ENCODE measurements at places on chromosomes 5 and 9.

GRCh38 chr5:51983161-51983560 lies 599.9 kb downstream of the ISL1 start:
- no peak for DNase-seq

DNA sequence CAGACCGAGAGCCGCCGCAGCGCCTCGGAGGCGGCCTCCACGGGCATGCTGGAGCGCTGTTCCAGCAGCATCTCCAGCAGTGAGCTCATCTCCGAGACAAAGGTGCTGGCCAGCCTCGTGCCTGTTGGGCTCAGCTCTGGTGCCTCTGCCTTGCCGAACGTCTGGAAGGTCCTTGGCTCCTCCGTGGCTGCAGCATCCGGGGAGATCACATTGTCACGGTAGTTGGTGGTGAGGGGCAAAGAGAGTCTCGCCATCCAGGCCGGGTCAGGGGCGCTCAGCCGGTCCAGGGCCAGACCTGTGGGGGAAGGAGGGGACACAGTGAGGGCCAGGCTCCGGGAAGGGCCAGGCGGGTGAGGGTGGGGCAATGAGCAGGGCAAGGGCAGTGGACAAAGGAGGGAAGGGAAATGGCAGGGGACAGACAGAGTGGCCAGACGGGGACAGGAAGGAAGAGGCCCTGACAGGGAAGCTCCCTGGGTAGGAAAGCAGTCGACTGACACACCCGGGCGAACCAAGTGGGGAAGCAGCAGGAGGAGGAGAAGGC lies 12.4 kb downstream of the PCDH12 start:
- DNase-seq: no peak

- DNase-seq: no peak
These were observed 265.5 kb downstream of the GRIA1 start for GRCh38 chr5:153755913-153756500.

DNA sequence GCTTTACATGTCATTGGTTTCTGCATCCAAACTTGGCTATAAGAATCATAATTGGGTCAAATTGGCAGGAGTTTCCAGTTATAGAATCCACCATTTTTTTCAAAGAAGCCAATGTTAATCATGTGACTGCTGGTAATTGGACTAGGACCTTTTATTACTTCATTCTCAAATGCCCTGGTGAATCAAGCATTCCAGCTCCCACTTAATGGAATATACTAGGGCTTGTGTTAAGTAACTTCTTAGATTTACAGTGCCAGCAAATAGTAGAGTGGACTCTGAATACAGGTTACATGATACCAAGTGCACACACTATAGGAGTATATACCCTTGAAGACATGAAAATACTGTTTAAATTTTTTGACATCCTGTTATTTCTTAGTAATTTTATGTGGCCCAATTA lies 96.7 kb downstream of the NUDT12 start:
- DNase-seq: peak; percentile 20

GRCh38 chr5:170416526-170416925 lies 27.4 kb upstream of the KCNMB1 start:
- DNase-seq: no peak

- no peak for DNase-seq
These were observed 182.8 kb upstream of the NFIL3 start for GRCh38 chr9:91606255-91606995.

- no peak for DNase-seq
These were observed 246.7 kb upstream of the TRPM3 start for GRCh38 chr9:71368157-71368556.

- no peak for DNase-seq
These were observed 59.0 kb downstream of the MARCHF11 start for GRCh38 chr5:16120579-16120978.

DNA sequence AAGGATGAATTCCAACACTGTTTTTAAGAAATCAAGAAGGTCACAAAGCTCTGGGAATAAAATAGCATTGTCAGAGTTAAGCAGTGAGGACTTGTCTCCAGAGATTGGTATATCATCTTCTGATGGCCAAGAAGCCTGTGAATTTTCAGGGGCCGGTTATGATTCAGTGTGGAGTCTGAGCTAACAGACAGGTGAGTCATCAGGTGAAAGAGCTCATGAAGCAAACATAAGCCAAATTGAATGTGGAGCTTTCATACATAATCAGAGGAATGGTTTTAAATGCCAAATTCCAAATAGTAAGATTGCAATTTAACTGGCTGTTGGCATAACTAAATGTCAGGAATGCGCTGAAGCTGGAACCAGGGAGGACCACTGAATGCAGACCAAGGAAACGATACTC lies 494.2 kb downstream of the MTRR start:
- DNase-seq: no peak

GRCh38 chr9:118558026-118558425 lies 811.2 kb downstream of the BRINP1 start:
- no peak for DNase-seq

DNA sequence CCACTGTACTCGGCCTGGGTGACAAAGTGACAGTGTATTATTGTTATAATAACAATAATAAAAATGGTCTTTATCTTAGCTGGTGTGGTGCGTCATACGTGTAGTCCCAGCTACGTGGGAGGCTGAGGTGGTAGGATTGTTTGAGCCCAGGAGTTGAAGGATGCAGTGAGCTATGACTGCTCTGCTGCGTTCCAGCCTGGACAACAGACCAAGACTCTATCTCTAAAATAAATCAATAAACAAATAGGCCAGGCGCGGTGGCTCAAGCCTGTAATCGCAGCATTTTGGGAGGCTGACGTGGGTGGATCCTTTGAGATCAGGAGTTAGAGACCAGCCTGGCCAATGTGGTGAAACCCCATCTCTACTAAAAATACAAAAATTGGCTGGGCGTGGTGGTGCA lies 9.2 kb upstream of the DENND4C start:
- no peak for DNase-seq

- no peak for DNase-seq
These were observed 17.7 kb downstream of the IL31RA start for GRCh38 chr5:55868846-55869245.

- DNase-seq: no peak
These were observed 87.2 kb downstream of the RMI1 start for GRCh38 chr9:84067821-84068220.

DNA sequence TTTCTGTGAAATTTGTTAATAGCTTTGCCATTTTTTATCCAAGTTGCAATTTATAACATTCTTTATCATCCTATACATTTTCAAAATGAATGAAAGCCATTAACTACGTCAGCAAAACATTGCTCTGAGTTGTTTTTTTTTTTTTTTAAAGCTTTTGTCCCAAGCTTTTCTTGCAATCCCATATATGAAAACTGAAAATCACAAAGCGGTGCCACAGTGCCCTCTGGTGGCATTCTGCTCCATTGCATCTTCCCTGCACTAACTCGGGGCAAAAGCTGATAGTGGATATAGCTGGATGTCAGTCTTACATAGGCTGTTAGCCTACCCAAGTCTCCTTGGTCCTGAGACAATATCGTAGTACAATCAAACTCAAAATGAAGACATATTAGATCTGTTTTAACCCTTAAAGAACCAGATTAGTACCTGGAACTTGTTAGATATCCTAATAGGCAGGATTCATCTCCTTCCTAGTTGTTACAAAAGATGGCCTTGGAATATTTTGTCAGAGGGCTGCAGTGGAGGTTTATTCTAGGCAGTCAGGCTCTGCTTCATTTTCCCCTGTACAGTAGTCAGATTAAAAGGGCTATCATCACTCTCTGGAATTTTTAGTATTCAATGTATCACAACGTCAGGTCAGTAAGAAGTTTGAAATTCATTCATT lies 669.9 kb downstream of the PTPRD start:
- DNase-seq: peak; percentile 82

DNA sequence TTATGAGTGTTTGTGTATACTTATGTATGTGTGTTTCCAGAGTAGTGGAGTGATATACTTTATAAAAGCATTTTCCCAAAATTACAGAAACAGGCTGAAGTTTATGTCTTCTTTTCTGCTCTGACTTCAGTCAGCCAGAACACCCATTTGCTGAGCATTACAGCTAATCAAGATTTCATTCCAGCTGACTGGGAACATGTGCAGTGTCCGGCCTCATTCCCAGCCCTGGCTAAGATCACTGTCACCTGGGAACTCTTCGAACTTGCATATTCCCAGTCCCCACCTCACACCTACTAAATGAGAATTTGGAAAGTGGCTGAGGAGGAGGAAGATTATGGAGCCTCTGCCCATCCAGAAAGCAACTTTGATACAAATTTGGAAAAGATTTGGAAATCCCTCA lies 90.8 kb upstream of the PRRC1 start:
- no peak for DNase-seq

DNA sequence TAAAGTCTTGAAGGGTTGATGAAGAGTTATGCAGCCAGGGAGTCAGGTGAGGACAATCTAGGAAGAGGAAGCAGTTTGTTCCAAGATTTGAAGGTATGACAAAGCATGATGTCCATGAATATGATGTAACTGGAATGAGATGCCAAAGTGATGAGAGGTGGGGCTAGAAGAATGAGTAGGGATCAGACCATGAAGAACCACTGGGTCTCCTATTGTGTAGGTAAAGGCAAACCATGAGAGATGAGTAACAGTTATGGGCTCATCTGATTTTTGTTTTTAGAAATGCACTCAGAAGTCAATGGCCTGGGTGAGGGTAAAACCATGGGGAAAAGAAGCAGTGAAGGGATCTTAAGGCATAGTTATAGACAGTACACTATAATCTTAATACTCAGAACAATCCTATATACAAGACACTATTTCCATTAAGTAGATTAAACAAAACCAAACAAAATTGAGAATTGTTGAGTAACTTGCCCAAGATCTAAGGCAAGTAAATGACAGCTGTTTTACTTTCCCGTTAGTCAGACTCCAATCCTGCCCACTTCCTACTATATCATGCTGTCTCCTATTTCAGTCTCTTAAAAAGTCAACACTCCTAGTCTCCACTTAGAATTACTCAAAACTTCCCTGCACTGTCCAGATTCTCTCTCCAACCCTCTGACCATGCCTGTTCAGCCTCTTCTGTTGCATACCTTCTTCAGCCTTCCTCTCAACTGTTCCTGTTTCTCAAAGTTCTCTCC lies 393.8 kb upstream of the MEF2C start:
- DNase-seq: no peak

- no peak for DNase-seq
These were observed 59.3 kb upstream of the CACNA1B start for GRCh38 chr9:137818286-137818685.

DNA sequence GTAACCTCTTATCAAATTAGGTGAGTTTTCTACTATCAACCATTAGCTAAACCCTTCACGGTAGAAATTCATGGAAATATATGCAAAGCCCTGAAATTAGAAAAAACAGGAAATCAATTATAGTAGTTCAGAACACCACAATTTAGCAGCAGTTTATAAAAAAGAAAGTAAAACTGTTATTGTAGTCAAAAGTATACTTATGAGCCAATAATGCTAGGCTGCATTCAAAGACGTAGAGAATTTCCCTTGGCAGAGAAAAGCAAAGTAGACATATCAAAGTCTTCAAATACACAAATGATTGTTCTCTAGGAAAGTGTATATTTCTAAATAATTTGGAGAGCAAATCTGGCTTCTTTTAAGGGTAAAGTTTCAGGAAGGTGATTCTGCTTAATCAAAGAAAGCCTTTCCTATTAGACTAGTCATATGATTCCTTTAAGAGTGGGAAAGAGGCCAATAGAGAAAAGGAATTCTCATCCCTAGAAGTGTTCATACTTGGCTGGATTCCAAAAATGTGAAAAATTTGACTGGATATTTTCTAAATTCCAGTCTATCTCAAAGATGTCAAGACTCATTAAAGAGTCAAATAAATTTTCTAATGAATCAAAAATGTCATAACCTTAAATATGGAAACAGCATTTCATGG lies 185.5 kb downstream of the SMC2 start:
- peak; percentile 16 for DNase-seq

DNA sequence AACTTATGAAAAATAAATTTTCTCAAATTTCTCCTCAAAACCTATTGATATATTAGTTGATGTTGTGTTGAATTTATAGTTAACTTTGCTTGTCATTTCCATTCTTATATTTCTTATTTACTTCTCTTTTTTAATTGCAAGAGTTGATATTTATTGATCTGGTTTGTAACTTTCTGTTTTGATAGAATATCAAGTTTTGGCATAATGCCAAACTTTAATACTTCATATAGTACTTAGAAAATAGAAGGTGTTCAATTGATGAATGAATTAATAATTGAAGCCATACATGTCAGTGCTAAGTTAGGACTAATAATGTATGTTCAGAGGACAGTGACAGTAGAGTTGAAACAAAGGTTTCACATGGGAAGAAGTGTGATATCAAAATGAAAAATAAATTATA lies 27.9 kb downstream of the ERCC6L2 start:
- DNase-seq: no peak

DNA sequence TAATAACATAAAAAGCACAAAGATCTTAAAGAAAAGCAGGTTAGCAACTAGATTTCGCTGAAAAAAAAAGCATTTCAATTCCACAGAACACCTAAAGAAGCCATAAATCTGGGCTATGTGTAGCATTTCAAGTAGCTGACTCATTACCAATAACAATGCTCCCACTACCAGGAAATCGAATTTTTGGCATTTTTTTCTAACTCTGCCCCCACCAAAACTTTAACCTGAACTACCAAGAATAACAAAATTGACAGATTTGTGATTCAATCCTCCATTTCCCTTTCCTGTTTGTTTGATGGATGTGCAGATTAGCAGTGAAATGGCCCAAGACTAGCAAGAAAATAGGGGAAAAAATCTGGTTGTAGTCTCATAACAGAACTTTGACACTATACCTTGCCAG lies 180.2 kb downstream of the RASEF start:
- DNase-seq: no peak

DNA sequence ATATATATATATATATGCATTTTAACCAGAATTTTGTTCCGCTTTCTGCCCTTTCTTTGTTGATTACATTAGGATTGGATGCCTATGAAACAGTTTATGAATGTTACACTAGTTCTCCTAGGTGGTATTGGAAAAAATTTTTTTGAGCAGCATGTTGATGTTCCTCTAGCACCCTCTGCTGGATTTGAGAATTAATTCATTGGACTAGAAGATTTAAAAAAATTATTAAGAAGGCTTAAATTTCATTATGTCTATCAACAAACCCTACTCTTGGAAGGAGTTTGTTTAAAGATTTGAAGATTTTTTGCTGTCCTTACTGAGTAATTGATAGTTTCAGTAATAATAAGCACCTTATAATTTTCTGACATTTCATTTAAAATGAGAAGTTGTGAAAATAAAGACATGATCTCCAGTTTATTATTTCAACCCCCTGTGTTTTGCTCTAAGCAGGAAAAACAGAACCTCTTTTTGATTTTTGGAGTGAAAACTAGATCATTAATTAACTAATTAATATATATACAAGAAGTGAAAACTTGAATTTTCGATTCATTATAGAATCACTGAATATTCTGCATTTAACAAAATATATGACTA lies 89.6 kb downstream of the CCDC171 start:
- peak; percentile 68 for DNase-seq

Measured in SK-MEL-5 (cell line).